ENCODE measurements at places on chromosomes 4 and X. TPM values are rescaled to one million over a fixed set of nuclear protein-coding genes. Genes with fewer than 3 reads are reported as not detected.

MED14 gene
- 17.7 TPM for polyA plus RNA-seq

SLC9A6 gene
- polyA plus RNA-seq: 13.4 TPM

DNA sequence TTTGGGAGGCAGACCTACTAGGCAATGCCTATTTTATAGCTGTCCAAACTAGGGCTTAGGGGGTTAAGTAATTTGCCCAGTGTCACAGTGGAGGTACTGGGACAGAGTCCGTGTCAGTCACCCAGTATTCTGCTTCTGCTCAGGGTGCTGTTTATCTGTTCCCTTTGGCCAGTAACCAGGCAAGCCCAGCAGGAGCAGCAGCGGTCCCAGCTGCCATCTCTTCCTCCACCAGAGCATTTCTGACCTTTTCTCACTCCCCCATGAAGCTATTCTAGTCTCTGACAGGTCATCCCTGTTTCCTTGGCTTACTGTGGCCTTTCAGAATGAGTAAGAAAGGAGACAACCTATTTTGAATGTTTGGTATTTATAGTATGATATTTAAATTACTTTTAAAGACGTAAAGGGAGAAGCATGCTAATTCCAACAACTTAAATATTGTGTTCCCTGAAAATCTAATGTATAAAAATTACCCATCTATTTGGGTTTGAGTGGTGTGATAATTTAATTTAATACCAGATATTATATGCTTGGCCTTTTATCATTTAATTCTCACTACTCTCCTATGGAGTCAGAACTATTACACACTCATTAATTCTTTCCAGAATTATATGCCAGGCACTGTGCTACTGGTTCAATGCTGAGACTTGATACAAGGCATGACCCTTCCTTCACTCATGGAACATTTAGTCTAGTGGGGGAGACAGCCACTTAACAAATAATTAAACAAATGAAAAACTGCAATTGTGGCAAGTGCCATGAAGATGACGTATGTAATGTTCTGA lies 60.6 kb downstream of the RPS6KA3 start:
- no peak for DNase-seq

DNA sequence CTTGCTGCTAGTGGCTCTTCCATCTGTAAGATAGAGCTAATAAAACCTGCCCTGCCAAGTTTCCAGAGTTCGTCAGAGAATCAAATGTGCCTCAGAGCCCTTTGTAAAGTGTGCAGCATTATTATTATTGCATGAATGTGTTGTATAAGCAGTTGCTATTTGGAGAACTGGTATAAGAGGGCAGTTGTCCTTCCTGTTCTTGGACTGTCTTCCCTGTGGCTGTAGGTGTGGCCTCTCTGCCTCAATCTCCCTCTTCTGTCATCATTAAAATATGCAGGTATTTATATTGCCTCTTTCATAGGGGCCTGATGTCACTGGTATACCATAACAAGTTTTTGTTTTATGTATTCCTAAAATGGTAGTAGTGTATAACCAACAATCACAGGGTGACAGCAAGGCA lies 3.8 kb downstream of the MTM1 start:
- peak; percentile 56 for DNase-seq

- no peak for DNase-seq
These were observed 298.7 kb upstream of the TENM3 start for GRCh38 chr4:181944527-181944926.

AKAP14 gene
- polyA plus RNA-seq: not detected

DNA sequence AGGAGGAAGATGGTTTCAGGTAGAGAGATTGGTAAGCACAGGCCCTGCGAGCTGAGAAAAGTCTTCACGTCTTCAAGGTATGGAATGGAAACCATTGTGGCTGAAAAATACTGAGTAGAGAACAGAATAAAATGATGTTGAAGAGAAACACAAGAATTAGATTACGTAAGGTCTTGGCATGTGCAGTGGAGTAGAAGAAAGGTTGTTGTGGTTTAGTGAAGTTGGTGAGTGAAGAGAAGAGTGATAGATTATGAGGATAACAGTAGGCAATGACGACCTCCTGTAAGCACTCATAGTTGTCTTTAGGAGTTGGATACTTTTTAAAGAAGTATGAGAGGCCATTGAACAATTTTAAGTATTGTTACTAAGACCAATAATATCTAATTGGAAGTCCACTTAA lies 642.6 kb downstream of the PCDH7 start:
- DNase-seq: no peak

- DNase-seq: no peak
These were observed 4.9 kb downstream of the ZNF275 start for GRCh38 chrX:153338836-153339235.

- no peak for DNase-seq
These were observed 1611.1 kb downstream of the ARAP2 start for GRCh38 chr4:34633241-34633640.

HMGB3 gene
- 33.0 TPM for polyA plus RNA-seq

SUPT20HL1 gene
- polyA plus RNA-seq: not detected

- no peak for DNase-seq
These were observed 49.7 kb upstream of the ABCG2 start for GRCh38 chr4:88208156-88208555.

CSN1S1 gene
- not detected for polyA plus RNA-seq

CCKAR gene
- polyA plus RNA-seq: not detected

GRCh38 chr4:158758142-158758541 lies 10.7 kb upstream of the FNIP2 start:
- no peak for DNase-seq

MAGEB5 gene
- polyA plus RNA-seq: not detected

DNA sequence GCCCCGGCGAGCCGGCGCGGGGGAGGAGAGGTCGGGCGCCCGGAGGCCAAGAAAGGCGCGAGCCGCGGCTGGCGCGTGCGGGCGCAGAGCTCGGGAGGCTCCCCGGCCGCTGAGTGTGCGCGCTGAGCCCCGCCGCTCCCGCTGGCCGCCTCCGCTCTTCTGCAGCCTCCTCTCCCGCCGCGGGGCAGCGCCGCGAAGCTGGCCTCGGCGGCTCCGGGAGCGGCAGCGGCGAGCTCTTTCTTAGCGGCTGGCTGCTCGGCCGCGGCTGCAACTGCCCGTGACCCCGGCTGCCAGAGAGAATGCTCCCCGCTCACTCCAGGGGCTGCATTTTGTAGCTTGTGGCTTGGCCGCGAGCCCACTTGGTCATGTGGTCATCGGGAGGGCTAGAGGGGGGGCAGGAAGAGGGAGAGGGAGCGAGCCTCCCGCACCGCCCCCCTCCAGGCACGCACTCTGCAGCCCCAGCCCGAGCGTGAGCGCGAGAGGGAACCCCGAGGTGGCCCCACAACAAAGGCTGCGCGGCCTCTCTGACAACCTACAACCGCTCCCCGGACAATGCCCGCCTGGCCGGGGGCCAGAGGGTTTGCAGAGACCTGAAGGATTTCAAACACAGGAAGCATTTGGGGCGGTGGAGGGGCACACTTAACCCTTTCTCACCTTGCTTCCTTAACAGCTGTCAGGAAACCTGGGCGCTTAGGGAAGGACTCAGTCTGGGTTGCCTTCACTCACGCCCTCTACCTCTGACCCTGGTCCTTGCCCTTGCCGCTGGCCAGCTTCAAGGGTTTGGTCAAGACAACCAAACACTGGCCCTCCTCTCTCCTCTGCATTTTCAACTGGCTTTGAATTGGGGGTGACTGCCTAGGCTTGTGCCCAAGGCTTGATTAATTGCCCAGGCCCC lies at the start of gene APLN:
Gene APLN, minus strand, starts transcription at position 305 of the 895 bp plus-strand sequence. CDS start 326 bp downstream, outside the sequence.
- peak; percentile 30 for DNase-seq

GRCh38 chr4:175916626-175917351 lies 104.7 kb upstream of the GPM6A start:
- no peak for DNase-seq

Measured in mammary epithelial cell (primary cell).